Activated CD4-positive, CD25-positive, alpha-beta regulatory T cell (primary cell): ENCODE measurements at places on chromosomes 1 and 21.
A peak's percentile ranks its signal among the peaks of the same experiment; 100 is the strongest.

DNA sequence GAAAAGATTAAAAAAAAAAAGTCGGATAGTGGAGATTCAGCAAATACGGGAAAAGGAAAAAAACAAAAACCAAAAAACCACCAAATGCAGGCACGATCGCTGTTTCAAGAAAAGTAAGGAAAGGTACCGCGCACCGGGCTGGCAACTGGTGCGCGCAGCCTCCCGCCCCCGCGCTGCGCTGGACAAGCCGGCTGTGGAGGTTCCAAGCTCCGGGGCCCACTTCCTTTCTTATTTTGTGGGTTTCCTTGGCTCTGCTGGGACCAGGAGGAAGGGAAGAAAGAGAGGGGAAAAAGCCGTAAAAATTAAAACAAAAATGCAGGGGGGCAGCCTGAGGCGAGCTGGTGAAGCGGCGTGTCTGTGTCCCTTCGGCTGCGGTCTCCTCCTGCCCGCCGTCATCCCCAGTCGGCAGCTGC lies 233 bp downstream of the ADAMTS5 start:
- DNase-seq, result no peak

GRCh38 chr1:171113382-171113781 lies 22.7 kb downstream of the FMO3 start:
- DNase-seq, result no peak

GRCh38 chr1:201096977-201097856 lies 15.0 kb downstream of the CACNA1S start:
- DNase-seq, result no peak

- no peak for DNase-seq
These were observed 345.5 kb downstream of the SMYD3 start for GRCh38 chr1:246161626-246162025.

DNA sequence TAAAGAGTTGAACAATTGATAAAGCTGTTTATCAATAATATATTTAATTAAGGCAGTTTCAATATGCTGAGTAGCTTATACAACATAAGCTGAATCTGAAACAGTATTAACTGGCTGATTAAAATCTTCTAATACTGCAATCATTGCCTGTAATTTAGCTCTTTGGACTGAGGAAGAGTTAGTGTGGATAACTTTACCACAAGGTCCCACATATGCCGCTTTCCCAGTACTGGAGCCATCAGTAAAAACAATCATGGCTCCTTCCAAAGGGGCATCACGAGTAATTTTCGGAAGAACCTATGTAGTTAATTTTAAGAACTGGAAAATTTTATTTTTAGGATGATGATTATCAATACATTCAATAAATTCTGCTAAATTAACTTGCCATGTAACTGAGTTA lies 6.7 kb downstream of the DAP3 start:
- no peak for DNase-seq

DNA sequence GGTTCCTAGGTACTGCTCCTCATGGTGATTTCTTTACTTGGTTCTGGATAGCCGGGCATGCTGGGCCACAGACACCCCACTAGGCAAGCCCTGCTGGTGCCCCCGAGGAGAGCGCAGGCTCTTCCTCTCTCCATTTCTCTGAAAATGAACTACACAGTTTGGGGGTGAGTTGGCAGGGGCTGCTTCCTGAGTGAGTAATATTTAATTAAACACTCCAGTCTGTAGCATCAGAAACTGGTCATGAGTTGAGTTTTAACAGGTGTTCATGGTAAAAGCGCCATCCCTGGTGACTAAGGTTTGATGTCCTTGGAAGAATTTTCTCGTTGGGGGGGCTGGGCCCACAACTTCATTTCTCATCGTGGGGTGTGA lies 1.7 kb downstream of the SPSB1 start:
- no peak for DNase-seq

DNA sequence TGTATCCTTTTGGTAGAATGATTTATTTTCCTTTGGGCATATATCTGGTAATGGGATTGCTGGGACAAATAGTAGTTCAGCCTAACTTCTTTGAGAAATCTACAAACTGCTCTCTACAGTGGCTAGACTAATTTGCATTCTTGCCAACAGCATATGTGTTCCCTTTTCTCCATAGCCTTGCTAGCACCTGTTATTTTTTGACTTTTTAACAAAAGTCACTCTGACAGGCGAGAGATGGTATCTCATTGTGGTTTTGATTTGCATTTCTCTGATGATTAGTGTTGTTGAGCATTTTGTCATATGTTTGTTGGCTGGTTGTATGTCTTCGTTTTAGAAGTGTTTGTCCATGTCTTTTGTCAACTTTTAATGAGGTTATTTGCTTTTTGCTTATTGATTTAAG lies 99.8 kb downstream of the UCK2 start:
- DNase-seq, result no peak

- no peak for DNase-seq
These were observed 17.6 kb downstream of the FCRL4 start for GRCh38 chr1:157580179-157580827.

DNA sequence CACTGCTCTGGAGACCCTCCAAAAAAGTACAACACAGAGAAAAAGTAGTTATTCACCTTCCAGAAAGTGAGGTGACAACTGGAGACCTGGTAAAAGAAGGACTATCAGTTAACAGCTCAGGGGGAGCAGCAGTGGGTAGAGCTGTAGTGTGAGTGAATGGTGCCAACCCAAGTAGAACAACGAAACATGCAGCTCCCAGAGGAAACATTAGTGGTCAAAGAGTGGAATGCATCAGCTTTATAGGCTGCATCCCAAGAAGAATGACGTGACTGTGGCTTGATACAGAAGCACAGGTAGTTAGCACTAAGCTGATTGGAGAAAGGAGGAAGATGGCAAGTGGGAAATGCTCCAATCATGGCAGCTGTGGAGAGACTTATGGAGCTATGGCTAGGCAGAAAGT lies 275.7 kb upstream of the CAMK1G start:
- DNase-seq, result no peak

- DNase-seq, result no peak
These were observed 108.3 kb upstream of the USH2A start for GRCh38 chr1:216531263-216532239.

GRCh38 chr1:151980287-151981177 lies 13.1 kb downstream of the S100A10 start:
- DNase-seq, result no peak

DNA sequence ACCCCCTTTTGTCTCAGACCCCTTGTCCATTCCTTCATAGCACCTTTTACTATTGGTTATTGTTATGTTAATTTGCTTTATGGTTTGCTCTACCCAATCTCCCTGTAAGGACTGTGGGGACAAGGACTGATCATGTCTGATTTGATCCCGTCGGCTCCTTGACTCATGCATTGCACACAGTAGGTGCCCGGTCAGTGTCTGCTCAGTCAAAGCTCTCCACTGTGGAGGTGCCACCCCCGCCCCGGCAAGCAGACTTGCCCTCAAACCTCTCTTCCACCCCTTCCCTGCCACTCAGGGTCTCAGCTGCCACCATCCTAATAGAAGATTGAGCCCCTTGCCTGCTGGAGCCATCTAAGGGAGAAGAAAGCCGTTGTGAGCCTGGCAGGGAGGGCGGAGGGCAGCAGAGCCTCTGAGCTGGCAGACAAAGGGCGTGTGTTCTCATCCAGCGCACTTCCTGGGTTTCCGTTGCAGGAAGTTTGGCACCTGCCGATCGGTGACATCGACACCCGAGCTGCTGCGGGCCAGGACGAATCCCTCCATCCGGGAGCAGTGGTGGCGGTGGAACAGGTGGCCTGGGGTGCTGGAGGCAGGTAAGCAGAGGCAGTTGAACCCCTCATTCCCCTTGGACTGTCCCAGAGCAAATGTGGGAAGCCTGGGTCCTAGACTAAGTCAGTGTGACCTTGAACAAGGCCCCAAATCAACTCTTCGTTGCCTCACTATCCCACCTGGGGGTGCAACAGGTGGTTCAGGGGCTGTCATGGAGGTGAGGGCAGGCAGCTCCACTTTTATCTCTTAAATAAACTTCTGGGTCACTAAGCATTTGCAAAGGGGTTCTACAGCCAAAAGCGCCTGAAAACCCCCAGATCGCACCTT lies 2.2 kb upstream of the FBLIM1 start:
- no peak for DNase-seq

GRCh38 chr21:23160914-23161313 lies 2162.7 kb downstream of the NCAM2 start:
- no peak for DNase-seq

DNA sequence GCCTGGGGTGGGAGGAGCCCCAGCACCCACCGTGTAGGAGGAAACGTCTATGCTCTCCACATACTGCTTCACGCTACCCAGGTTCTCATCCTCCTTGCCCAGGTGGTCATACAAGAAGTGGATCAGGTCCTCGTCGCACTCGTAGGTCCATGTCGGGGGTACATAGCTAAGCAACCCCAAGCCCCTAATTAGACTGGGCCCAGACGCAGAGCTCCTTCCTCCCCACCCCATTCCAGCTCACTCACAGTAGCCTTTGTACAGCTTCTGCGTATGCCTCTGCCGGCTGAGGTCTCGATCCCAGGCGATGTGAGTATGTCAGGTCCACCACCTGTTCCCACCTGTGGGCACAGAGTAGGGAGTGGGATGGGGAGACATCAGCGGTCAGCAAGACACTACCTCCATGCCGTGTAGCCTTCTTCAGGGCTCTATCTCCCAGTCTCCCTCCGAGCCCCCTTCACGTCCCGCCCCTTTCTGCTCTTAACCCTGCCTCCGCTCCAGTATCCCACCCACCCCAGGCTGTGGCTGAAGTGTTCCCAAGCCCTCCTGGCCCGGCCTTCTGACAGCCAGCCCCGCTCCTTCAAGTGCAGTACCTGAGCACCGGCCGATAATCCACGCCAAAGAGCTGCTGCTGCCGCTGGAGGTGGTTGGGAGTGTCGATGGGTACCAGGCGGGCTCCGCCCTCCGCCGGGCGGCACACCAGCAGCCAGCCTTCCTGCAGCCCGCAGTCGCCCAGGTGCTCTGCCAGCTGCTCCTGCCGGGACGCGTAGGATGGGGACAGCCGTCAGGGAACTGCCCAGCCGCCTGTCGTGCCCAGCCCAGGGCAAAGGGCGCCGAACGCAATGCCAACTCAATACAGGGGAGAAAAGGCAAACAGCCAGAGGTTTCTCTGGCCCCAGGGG lies 919 bp downstream of the HECTD3 start:
- DNase-seq, result no peak

DNA sequence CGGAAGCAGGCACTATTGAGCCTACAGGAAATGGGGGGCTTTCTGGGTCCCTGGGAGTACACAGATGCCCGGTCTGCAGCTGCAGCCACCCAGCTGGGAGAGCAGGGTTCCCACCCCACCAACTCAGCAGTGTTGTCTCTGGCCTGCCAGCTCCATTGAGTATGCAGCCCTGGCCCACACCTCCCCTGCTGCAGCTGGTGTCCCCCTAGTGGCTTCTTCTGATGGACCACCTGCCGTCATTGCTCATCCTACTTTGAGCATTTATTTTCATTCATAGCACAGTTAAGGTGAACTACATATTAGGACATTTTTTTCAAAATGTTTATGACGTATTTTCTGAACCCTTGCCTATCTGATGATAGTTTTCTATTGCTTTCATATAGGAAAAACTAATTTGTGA lies 189.8 kb upstream of the LYPLAL1 start:
- no peak for DNase-seq

DNA sequence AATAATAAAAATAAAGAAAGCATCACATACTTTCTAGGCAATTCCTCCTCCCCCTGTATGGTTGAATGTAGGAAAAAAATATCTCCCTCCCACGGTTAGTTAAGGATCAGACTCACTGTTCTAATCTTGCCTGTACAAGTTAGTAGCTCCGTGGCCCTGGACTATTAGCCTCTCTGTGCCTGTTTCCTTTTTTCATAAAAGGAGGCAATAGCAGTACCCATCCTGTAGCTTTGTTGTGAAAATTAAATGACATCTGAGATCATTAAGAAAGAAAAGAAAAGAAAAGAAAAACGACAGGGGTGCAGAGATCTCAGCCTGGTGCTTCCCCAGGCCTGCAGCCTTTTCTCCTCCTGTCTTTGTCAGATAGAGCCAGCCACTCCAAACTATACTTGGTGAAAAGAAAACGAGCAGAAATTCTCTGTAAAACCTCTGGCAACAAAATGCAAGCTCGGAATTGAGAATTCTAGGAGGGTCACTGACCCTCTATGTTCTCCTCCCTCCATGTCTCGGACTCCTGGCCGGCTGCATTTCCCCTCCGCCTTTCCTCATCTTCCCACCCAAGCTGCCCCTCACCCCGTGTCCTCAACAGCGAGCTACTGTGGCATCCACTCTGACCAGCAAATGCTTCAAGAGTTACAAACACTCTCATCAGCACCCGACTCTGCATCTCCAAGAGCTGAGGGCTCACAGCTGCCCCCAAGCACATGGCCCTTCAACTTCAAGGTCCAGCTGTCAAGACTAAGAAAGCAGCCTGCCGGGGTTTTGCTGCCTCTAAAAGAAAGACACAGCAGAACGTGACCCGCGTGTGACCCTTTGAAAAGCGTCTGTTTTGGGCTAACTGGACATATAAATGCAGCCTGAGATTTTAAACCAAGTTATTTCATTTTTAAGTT lies 13.6 kb downstream of the RIPK4 start:
- DNase-seq, result no peak

- no peak for DNase-seq
These were observed at the start of gene SLC6A9 for GRCh38 chr1:44031252-44032169. Gene SLC6A9 (minus strand): TSS chr1:44031462. CDS start chr1:44024277, 7,185 bp downstream.

DNA sequence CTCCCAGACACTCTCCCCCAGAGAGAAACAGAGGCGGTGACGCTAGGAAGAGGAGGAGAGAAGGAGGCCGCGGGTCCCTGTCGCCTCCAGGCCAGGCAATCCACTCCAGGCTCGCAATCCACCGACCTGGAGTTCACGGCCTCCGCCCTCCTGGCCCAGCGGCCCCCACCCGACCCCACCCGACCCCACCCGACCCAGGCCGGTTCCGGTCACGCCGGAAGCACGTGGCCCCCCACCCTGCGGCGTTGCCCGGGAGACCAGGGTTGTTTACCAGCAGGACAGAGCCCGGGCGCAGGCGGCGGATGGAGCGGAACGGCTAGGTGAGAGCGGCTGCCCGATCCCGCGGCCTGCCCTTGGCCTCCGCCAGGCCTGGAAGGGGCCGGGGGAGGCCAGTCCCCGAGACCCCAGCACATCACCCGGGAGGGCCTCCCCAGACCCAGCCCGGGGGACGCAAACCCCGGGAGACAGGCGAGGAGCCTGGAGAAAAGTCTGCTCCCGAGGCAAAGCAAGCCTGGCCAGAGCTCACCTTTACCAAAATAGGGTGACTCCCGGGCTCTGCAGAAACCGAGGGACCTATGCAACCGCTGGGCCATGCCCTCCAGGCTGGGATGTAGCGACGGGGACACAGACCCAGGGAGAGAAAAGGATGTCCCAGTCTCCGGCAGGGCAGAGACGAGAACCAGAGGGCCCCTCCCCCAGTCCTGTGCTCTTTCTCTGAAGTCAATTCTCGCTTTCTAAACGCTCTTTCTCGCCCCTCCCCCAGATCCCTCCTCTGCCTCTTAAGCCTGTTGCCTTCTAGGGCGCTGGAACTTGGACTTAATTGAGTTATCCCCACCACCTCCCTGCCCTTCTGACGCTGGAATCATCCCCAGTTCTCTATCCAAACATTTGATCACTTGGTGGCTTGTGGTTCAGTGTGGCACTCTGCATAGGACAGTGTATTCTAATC lies at the start of the genes PLA2G2C and UBXN10:
TSS of gene PLA2G2C (minus strand) at position 685 of the 949 bp plus-strand sequence. CDS start 9,155 bp downstream, outside the sequence.
TSS of gene UBXN10 (plus strand) at position 263 of the 949 bp plus-strand sequence. CDS start 4,466 bp downstream, outside the sequence.
- DNase-seq, result peak; percentile 27

GRCh38 chr1:54803761-54804470 lies 2.8 kb upstream of the TTC22 start:
- DNase-seq, result no peak

- no peak for DNase-seq
These were observed 83.5 kb downstream of the SYF2 start for GRCh38 chr1:25148673-25149300.
